Tibial nerve (tissue), 4 donors: ENCODE measurements at places on chromosomes 5 and 9.

GRCh38 chr9:132156262-132156661, 5.6 kb upstream of the NTNG2 start:
- DNase-seq, result no peak

GRCh38 chr9:92438900-92439526, 14.7 kb upstream of the OMD start:
- DNase-seq, result no peak

DNA sequence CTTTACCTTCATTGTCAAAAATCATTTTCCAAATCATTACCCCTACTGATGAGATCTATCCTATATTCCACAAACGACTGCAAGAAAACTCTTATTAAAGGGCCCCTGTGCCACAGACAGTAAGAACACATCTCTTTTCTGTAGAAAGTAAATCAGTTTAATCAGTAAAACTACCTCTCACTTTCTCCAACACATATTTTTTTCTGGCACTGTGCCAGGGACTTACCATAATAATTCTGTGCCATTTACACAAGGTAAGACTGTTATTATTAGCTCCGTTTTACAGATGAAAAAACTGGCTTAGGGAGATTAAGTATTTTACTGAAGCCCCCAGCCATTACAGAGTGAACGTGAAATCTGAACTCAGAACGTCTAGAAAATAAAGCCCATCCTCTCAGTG, 587.0 kb upstream of the COX7C start:
- DNase-seq, result no peak

GRCh38 chr5:10409504-10409903, 32.2 kb upstream of the ROPN1L start:
- no peak for DNase-seq

DNA sequence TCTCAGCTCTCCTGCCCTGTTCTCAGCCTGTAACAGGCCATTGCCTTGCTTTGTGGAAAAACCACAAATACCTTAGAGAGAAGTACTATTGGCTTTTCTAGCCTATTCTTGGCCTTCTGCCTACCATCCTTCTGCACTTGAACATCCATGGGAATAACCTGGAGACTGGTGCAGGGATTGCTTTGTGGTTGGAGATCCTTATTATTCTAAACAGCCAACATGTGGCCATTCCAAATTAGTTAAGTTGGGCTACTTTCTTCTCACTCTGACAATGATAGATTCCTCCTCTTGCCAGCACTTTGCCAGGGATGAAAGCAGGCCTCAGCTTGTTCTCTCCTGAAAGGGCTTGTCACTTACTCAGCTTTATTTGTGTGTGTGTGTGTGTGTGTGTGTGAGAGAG, 240.4 kb downstream of the GLIS3 start:
- DNase-seq, result no peak

- DNase-seq, result no peak
These were observed 43.6 kb downstream of the CCDC192 start for GRCh38 chr5:127746756-127747155.

DNA sequence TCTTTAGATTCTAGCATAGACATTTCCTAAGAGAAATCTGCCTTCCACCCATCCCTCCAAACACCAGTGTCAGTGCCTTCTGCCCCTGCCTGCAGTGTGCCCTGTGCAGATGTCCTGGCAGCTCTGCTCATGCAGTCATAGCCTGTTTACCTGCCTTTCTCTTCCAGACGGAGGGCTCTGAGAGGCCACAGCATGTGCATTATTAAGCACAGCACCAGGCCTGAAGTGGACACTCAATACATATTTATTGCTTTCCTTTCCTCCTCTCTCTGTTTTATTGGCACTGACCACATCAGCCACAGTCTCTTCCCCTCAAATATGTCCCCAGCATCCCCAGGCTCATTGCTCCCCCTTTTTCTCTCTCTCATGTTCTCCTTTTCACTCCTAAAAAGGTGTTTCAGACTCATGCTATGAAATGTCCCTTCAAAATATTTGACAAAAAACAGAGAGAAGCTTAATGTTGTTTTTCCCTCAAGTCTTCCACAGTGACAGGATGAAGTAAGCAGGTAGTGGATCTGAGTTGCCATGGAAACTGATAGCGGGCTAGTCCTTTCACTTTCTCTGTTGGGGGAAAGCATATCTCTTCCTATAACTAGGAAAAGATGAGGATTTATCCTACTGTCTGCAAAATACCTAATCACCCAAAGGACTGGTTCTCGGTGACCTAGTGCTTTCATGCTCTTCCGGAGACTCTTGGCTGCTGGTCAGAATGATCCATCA, 100.9 kb downstream of the ATP10B start:
- no peak for DNase-seq

GRCh38 chr5:103743421-103743820, 180.8 kb upstream of the NUDT12 start:
- DNase-seq, result no peak

DNA sequence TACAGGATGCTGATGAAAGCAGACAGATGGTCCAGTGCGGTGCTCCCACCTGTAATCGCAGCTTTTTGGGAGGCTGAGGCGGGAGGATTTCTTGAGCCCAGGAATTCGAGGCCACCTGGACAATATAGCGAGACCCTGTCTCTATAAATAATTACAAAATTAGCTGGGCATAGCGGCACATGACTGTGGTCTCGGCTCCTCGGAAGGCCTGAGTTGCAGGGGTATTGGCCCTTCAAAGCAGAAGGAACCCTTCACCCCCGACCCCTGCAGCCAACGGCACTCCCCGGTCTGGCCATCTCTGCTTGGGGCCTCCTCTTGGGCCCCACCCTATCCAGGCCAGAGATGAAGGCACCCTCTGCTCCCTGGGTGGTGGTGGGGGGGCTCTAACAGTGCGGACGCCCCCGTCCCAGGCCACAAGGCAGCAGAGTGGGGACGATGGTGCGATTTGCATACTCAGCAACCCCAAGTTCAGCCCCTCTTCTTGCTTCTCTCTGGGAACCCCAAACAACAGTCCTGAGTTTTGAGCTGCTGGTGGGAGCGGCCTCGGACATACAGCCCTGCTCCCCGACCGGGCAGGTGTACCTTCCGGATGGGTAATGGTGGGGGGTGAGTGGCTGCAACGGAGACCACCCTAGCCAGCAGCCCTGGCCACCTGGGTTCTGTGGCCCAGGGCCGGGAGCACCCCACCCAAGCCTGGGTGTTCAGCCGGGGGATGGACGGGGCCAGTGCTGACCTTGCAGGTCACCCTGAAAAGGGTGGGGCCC, 50.7 kb downstream of the NACC2 start:
- no peak for DNase-seq

- DNase-seq, result no peak
These were observed 313.0 kb upstream of the NREP start for GRCh38 chr5:112070022-112070421.

GRCh38 chr5:126998201-126998631, 32.1 kb downstream of the MARCHF3 start:
- DNase-seq, result no peak

- DNase-seq, result no peak
These were observed 118.7 kb upstream of the ATP10B start for GRCh38 chr5:160970605-160971191.

DNA sequence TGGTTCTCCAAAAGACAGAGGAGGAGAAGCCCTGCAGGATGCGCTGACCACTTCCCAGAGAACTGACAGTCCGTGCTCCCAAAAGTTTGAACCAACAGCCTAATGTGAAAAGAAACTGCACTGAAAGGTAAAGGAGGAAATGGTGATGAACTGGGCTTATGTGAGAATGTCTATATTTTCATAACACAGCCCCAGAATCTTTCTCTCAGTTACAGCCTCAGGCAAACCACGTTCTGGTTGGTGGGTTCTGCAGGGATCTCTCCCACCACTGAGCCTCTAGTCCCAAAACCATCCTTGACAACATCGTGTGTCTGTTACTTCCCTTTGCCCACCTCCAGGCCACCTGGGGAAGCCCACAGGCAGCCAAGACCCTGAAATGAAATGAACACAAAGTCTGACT, 23.9 kb downstream of the SPARC start:
- DNase-seq, result no peak

- DNase-seq, result no peak
These were observed 43.6 kb upstream of the ZBTB43 start for GRCh38 chr9:126761274-126761673.

DNA sequence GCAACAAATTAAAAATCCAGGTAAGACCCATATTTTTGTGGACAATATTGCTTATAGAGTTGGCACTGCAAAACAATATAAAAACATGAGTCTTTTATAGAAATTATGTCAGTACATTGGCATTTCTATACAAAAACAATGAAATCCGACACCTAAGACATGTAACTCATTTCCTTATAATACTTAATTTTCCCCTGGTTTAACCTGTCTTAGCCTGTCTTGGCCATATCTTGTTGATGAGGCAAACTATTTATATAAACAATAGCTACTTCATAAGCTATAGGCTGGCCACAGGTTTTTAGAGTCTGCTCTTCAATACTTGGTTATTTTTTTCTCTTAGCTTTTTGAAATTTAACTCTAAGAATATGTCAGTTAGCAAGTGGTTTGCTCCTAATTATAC, 44.7 kb upstream of the IZUMO3 start:
- DNase-seq, result no peak

DNA sequence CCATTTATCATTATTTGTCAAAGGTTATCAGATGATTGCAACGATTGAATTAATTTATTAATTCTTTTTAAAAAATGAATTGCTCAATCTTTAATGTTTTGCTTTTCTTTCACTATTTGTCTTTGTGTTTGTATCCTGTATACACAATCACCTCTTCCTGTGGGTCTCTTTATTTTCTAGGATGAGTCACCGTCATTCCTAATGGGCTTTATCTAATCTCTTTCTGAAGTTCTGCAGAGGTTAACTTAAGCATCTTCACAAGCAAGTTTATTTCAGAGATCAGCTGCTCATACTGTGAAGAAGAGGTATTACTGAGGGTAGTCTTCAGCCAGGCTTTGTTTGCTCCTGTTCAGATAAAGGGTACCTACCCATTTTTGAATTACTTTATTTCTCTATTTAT, 323.9 kb downstream of the NNT start:
- no peak for DNase-seq

DNA sequence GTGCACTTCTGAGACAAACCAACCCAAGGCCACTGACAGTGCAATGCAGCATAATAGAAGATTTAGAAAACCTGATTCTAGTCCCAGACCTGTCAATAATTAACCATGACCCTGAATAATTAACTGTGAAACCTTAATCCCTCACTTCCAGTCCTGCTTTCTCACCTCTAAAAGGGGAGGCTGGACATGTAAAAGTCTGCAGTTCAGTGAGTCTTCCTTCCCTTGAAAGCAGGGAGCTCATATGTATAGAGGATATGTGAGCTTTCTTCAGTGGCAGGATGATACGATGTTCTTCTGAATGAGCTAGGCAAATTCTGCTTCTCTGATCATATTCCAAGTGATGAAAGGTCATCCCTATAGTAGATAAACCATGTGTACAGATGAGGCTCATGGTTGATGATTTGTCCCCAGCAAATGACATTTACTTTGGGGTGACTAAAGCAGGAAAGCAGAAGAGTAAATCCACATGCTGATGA, 2.9 kb downstream of the KCNV2 start:
- no peak for DNase-seq

GRCh38 chr5:178136990-178137389, 6.2 kb downstream of the RMND5B start:
- no peak for DNase-seq

DNA sequence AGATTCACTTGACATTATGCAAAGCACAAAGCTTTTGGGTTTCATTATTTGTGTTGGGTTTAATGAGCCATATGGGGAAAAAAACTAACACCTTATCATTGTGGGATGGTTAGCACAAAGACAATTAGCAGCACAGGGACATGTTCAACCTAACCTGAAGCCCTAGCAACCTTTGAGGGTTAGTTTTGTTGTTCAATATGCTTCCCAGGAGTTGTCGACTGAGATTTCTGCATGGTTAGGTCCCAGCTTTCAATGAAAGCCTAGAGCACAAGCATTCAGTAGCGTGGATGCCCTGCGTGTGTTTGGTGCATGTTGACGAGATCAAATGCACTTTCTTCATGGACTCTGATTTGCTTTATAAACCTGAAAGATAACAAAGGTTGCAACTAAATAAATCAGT, 565.2 kb upstream of the TLE4 start:
- DNase-seq, result no peak

GRCh38 chr9:121557581-121558447, 58.2 kb upstream of the GGTA1 start:
- DNase-seq, result peak; percentile 48

- no peak for DNase-seq
These were observed 50.3 kb downstream of the MTAP start for GRCh38 chr9:21852754-21853153.

DNA sequence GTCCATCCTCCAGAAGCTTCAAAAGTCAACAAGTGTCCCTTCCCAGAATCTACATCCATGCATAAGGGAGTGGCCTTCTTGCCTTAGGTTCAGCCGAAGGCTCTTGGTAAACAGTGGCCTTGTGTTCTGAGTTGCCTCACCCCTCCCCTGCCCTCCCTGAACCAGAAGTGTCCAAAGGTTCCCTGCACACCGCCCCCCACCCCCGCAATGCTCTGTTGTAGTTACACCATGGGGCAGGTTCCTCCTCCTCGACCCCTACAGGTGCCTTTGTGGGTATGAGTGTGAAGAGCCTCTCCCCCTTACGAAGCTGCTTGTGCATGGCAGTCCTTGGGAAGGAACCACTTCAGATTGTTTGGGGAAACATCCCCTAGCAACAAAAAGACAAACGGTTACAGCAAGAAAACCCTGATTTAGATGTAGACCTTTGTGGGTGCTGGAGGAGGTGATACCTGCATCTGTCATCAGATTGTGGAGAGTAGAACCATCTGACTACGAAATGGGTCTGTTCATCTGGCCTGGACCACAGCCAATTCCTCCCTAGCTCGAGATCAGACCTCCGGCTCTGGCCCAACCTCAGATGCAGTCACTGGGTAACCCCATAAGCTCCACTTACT, 7.1 kb downstream of the SPACA9 start:
- DNase-seq, result no peak

DNA sequence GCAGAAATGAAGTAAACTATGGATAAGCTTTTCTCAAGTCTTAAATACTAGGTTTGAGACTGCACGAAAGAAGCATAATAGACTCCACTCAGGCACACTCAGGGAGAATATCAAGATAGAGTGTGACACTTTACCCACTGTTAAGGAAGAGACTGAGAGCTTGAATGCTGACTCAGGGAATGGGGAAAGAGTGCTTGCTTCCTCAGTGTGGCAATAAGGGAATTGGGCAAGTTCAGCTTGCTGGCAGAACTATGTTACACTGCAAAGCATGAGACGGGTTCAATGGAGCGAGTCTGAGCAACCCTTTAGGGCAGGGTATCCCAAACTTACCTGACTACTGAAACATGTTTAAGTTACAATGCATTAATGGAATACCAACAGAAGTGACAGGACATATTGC, 237.7 kb upstream of the MEF2C start:
- no peak for DNase-seq

- no peak for DNase-seq
These were observed 19.6 kb downstream of the PRUNE2 start for GRCh38 chr9:76886318-76886717.

GRCh38 chr5:56807679-56808078, 7.7 kb upstream of the MAP3K1 start:
- DNase-seq, result no peak
